Stimulated activated CD4-positive, alpha-beta T cell treated with anti-CD3 and anti-CD28 coated beads, Interleukin-2, amount 100 ng/mL, for 4 hours (primary cell): ENCODE measurements at places on chromosomes 11 and 22.

DNA sequence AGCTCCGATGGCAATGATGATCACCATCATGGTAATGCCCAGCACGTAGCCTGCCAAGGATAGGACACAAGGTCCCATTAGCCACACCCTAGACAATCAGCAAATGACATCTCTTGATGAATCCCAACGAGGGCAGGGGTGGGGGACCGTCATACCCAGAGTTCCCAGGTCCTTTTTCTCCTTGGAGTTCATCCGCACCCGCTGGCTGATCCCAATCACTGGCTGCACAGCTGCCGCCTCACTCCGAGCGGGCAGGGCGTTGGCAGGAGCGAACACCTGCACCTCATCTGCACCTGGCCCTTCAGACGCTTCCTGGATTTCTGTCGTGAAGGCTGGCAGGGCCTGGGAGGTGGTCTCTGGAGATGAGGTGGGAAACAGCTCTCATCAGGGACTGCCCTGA, 2.9 kb downstream of the PIK3IP1 start:
- no peak for DNase-seq

DNA sequence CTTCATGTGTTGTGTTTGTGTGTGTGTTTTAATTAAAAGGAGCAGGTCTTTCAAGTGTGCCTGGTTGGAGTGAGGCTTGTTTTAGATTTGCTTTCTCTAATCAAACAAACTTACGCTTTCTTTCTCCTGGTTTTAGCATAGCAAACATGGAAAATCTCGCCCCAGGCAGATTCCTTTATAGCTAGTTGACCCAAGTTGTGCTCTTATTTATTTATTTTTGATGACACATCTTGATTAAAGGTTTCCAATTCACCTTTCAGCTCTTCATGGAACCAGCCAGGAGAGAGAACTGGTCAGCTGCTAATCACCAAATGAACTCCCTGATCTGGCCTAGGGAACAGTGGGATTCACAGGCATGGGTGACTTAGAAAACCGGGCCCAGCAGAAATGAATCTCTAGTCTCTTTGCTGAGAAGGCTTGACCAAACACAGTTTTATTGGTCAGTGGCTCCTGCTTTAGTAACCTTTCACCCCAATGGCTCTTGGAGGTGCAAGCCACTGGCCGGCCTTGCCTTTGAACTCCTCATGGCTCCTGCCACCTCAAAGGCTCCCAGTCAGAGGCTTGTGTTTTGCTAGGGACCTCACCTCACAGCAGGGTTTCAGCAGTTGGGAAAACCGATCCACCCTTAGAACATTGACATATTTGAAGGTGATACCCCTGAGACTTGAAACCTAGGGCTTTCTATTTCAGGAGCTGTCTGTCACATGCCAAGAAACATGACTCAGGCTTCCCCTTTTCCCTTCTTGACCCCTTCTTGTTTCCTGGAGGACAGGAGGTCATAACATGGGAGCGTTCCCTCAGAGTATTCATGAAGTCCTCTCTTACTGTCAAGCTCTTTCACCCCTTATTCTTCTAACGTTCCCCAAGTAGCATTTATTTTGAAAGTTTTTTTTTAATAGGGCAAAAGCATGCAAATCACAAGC, 48.8 kb downstream of the EXT2 start:
- DNase-seq: no peak

DNA sequence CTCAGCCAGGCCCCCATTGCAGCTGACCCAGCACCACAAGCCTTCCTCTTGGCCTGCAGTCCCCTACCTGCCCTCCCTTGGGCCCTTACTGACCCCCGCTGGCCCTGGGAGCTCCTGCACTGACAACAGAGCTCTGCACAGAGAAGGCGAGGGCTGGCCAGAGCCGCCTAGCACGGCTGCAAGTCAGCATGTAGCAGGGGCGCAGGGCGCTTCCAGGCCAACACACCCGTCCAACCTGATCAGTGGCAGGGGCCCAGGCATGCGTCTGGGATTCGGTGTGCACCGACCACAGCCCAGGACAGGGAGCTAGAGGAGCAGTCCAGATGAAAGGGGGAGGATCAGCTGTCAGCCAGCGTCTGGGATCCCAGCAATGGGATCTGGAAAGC, 7.6 kb downstream of the WNT7B start:
- no peak for DNase-seq

DNA sequence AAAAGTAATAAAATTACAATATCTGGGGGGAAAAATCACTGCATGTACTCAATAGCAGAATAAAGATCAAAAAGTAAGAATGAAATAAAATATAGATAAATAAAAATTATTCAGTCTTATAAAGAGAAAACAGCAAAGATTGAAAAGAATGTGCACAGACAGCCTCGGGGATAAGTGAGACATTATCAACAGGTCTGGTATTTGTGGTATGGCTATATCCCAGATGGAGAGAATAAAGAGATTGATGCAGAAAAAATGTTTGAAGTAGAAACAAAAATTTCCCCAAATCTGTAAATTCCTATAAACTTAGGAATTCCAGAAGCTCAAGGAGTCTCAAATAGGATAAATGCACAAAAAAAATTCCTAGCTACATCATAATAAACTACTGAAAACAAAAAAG, 74.5 kb upstream of the LUZP2 start:
- DNase-seq: no peak

DNA sequence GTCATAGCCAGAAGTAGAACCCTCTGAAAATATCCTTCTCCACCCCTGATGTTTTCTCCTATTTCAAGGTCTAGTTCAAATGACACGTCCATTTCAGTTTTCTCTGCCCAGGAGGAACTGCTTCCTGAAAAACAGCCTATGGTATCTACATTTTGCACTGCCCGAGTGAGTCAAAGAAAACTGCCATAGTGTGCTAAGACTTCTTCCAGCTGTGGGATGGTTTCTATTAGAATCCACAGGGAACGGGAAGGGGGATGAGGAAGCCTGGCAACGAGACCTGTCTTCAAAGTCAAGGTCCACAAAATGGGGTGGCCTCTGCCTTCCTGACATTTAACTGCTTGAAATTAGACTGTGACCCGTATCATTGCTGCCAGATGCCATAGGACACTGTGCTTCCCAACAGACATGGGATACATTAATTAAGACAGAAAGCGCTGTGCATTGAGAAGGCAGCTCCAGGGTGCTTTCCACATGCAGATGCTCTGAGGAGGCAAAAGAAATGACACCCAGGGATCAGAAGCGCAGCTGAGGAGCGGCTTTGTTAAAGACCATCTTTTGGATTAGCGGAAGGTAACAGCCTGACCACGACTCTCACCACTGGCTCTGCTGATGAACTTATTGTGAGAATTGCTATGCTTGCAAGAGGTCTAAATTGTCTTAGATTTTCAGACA, 39.4 kb upstream of the NUP50 start:
- no peak for DNase-seq

GRCh38 chr22:42702675-42703074, 18.0 kb downstream of the A4GALT start:
- DNase-seq: no peak

- DNase-seq: no peak
Measured at GRCh38 chr11:7514099-7514591, 346 bp downstream of the PPFIBP2 start.

DNA sequence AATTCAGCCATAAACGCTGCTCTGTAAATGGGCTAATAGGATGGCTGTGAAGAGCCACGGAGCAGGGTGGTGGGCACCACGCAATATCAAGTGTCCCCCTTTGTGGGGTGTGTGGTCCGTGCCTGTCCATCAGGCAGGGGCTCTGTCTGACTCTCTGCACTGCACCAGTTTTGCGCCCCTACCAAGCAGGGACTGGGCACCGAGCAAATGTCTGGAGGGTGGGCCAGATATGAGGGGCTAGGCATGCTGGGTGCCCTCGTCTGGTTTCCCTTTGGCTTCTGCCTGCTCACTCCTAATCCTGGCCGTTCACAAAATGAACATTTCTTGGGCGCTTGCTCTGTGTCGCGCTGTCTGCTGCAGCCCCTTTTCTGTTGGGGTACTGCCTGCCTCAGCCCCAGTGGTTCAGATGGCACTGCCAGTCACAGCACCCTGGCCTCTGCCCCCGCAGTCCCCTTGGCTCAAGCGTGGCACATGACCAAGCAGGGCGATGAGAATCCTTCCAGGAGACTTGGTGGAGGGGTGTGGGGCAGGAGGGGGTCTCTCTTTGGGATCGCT, 37.1 kb upstream of the CELSR1 start:
- no peak for DNase-seq

DNA sequence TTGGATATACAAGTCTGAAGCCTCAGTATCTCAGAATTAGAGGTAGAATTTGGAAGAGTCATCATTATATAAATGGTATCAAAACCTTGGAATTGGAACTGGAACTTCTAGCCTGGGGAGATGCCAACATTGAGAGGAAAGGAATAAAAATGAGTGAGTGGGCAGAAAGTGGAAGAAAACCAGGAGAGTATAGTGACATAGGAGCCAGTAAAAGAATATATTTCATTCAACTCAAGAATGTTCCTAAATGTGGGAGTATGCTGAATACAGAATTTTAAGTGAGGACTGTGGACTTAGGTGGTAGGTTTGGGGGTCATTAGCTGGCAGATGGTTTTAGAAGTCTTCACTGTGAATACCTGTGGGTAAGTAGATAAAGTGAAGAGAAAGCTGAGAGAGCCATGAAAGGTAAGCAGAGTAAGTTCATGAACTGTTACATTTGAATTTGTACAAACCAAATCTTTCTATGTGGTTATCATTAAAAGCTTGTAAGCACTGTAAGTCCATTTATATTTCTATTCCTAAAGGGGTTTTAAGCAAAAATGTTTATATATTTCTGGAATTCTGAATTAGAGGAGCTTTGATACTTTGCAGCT, 60.2 kb downstream of the PDHX start:
- DNase-seq: no peak

DNA sequence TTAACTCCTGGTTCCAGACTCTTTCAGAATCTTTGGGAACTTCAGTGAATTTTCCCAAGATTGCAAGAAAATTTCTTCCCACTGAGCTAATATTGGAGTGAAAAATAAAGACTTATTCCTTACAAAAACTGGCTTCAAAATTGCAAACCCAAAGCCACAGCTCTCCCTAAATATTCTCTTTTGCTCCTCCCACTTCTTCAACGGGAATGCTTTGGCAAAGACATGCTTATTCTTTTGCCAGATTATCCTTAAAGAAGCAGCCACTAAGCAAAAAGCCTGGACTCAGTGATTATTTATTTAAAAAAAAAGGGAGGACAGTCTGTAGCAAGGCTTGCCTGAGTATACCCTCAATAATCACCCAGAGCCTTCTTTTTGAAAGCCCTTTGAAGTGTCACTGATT, 902.4 kb upstream of the CCDC90B start:
- no peak for DNase-seq

- no peak for DNase-seq
Measured at GRCh38 chr22:35947794-35948425, 80.7 kb downstream of the RBFOX2 start.

DNA sequence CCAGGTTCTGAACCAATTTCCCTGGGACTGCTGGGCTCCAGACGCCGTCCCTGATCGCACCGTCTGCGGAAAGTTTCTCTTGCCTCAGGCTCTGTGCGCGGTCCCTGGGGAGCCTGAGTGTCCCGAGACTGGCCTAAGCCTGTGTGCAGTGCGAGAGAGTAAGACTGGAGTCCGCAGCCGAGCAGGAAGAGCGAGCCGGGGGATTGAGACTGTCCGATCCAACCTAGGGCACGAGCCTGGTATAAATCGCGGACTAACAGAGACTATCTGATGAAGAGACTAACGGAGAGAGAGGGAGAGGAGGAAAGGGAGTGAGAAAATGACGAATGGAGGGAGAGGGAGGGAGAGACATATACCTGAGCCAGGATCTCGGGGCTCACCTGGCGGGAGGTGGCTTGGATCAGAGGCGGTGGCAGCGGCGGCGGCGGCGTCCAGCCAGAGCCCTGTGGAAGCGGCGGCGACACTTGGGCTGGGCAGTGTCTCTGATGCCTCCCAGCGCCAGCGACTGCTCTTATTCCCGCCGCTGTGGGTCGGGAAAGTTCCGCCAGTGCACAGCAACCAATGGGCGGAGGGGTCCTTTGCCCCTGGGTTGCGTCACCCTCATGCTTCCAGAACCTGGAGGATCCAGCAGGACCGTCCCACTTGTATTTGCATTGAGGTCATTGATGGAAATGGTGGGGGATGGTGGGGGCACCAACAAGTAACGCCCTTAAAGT, at the start of gene CALCA:
Gene CALCA, minus strand, starts transcription at position 487 of the 716 bp plus-strand sequence. CDS start 1,159 bp downstream, outside the sequence.
- no peak for DNase-seq

GRCh38 chr11:128662076-128662475, 31.8 kb upstream of the FLI1 start:
- no peak for DNase-seq

- DNase-seq: no peak
Measured at GRCh38 chr11:15883455-15883920, 472.9 kb downstream of the SOX6 start.

DNA sequence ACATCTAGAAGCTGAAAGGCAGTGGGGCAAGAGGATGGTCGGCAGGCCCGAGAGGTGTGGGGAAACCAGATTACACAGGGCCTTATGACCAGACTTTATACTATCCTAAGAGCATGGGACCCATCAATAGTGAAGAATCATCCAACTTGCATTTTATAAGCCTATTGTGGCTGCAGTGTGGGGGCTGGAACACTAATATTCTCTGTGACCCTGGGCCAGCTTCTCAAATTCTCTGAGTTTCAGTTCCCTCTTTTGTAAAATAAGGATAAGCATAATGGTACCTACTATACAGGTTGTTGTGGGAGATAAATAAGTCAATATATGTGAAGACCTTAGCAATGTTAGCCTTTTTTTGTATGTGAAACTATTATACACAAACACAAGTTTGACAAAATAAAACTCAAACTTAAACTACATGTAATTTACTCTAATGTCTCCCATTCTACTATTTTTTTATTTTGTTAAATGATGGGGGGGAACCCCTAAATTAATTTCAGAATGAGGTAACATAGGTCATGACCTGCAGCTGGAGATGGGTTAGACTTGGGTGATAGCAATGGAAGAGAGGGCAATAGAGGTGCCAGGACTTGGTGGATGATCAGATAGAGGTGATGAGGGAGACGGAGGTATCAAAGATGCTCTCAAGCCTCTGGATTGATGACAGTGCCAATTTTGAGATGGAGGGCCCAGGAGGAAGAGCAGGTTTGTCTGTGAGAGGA, 30.1 kb downstream of the SMCO4 start:
- no peak for DNase-seq

DNA sequence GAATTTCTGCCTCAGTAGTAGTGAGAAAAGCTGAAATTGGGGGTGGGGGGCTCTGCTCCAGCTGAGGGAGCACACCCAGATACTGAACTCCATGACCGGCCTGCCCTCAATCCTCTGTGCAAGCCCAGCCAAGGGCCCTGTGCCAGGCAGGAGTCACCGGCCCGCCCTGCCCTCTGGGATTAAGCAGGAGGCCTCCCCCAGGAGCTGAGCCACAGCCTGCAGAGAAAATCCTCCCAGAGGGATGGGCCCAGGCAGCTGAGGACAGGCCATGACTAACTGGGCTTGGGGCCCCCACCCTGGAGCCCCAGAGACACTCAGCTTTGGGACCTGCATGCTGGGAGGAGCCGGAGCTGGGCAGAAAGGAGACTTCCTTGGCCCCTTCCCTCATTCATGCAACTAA, 48.8 kb downstream of the MN1 start:
- DNase-seq: no peak
